ENCODE measurements at places on chromosomes 12 and 14. TPM values are rescaled to one million over a fixed set of nuclear protein-coding genes. Genes with fewer than 3 reads are reported as not detected.

SIX4 gene
- 1.6 TPM for total RNA-seq

GALNT9 gene
- 1.6 TPM for total RNA-seq

FAIM2 gene
- 8.2 TPM for total RNA-seq

REM2 gene
- not detected for total RNA-seq

CNTN1 gene
- total RNA-seq: 0.57 TPM

RTL1 gene
- not detected for total RNA-seq

KIF26A gene
- 6.0 TPM for total RNA-seq

CD27 gene
- total RNA-seq: 0.20 TPM

ANKRD9 gene
- total RNA-seq: 167 TPM

BATF gene
- 0.74 TPM for total RNA-seq

TFCP2 gene
- total RNA-seq: 24.2 TPM

TCL1B gene
- total RNA-seq: not detected

DNA sequence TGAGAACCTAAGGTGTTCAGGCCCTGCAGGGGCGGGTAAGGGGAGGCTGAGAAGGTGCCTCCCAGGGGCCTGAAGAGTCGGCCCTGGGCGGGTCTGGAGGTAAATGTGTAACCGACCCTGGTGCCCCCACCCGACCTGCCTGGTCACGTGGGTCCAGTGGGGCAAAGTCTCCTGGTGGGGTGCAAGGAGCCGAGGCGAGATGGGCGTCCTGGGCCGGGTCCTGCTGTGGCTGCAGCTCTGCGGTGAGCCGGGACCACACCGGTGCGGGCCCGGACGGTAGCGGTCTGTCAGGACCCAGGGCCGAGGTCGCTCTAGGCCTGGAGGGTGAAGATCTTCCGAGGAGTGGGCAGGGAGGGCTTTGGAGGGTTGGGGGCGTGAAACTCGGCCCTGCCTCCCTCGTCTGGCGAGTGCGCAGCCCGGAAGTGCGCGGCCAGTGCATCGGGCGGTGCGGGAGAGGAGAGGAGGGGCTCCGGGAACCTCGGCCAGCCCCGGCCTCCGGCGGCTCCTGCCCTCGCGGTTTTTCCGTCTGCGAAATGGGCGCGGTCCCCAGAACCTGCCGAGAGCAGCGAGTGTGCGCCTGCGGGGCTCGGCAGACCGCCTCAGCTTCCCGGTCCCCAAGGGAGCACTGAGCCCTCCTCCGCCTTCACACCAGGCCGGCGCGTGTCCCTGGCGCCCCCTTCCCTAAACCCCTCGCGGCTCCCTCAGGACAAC, at the start of gene AMN:
Gene AMN (plus strand): TSS at position 174 of the 711 bp plus-strand sequence. CDS start 26 bp downstream, at position 200.
- no peak for DNase-seq

- peak; percentile 82 for DNase-seq
Observed at GRCh38 chr14:90815822-90816662, at the start of gene TTC7B. Gene TTC7B, minus strand, starts transcription at chr14:90816430. Its CDS starts 135 bp downstream, at chr14:90816295.

- no peak for DNase-seq
Observed at GRCh38 chr12:77437206-77437605, 371.8 kb upstream of the E2F7 start.

DNA sequence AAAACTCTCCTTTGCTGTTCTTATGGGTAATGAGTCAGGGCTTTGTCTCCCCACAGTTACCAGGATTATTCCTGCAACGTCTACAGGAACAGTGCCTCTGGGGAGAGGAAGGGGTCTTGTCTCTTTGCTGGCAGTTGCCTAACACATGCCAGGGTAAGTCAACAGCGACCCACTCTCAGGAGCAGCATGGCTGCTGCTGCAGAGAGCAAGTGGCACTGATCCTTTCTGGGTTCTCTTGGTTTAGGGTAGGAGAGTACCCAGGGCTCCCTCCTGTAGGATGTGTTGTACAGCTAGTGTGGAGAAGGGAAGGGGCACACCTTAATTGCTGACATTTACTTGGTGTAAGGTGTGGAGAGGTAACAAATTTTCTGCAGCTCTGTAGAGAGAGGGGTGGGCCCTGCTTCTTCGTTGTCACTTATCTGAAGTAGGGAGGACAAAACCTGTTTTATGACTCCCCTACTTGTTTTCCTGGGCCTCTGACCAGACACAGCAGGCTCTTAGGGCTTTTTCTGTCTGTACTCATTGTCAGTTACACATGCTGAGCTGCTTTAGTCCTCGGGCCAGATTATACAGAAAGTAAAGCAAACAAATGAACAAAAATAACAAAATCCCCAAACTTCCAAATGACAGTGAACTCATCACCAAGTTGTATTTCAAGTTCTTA, 168.2 kb downstream of the ACSS3 start:
- DNase-seq: no peak

GRCh38 chr12:57242691-57243454, 8.1 kb downstream of the STAC3 start:
- DNase-seq: peak; percentile 76

DNA sequence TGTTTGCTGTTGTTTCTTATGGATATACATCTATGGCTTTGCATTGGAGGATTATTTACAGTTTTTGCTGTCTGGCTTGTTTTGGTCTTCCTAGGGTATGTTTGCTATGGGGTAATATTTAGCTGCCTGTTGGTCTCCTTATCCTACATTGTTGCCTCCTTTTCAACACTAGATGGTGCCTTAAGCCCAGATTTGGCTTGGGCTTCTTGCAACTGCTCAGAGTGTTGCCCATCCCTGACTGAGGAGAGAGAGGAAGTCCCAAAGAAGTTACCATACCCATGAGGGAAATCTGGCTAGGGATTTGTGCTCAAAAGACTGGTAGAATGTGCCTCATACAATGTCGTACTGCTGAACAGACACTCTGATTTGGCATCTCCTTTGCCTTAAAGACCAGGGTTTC, 94.6 kb upstream of the MUCL1 start:
- no peak for DNase-seq

DNA sequence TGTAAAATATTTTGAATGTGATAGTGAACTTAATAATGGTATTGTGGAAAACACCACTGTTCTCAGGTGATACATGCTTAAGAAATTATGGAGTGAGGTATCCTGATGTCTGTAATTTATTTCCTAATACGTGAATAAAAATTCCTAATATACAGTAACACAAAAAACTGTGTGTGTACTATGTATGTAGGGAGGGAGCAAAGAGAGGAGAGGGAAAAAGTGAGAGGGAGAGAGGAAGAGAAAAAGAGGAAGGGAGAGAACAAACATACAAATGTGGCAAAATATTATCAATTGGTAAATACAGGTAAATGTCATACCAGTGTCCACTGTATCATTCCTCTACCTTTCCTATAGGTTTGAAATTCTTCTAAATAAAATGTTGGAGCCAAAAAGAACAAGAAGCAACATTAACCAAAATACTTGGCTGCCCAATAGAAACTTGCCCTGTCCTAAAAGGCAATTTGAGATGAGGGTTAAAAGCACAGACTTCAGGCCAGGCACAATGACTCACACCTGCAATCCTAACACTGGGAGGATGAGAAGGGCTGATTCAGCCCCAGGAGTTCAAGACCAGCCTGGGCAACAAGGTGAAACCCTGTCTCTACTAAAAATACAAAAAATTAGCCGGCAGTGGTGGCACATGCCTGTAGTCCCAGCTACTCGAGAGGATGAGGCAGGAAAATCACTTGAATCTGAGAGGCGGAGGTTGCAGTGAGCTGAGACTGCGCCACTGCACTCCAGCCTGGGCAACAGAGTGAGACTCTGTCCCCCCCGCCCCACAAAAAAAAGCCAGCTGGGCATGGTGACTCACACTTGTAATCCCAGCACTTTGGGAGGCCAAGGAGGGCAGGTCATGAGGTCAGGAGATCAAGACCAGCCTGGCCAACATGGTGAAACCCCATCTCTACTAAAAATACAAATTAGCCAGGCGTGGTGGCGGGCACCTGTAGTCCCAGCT, 14.5 kb downstream of the R3HDM2 start:
- DNase-seq: no peak

- DNase-seq: no peak
Observed at GRCh38 chr14:48568688-48569087, 893.3 kb upstream of the MDGA2 start.

DNA sequence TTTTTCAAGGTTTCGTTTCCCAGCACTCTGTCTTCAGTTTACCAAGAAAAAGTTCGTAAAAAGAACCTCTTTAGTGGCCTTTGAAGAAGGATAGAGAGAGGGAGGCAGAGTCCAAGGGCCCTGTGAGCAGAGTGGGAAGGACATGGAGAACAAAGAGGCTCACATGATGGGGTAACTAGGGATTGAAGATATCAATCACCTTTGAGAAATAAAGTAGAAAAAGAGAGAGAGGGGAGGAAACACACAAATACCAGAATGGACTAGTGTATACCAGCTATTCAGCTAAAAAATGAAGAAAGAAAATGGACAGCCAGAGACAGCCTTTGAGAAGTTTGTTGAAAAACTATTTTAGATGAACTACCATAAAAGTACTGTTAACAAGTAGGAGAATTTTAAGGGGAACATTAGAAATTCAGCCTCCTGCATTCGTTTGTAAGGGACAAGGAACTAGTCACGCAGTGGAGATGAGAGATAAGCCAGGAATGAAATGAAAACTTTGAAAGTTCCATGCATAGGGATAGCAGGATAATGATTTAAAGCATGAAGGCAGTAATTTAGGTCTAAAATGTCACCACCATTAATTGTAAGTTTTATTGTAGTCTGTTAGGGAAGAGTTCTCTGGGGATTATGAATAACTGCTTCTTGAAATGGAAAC, 82.1 kb downstream of the SPTSSA start:
- no peak for DNase-seq

DNA sequence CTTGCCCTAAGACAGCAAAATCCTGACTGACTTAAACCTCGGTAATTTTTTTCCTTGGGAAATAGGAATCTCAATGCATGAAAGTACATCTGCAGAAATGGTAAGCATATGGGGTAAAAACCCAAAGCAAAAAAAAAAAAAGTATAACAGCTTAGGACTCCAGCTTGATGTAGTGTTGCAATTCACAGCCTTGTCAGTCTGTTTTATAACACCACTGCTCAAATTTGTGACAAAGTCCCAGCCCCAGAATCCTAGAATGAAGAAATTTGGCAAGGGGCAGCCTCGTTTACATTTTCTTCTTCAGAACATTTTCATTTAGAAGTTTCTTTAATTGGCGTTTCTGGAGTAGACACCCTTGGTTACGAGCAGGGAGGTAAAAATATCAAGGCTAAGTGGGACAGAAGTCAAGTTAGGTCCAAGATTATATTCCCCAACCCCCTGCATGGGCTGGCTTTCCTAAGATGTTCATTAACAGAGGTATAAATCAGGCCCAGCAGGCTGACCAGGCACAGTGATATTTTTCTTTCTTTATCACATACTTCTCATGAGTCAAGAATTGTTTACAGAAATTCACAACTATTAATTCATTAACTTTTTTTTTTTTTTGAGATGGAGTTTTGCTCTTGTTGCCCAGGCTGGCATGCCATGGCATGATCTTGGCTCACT, 424.0 kb downstream of the RMST start:
- no peak for DNase-seq

DNA sequence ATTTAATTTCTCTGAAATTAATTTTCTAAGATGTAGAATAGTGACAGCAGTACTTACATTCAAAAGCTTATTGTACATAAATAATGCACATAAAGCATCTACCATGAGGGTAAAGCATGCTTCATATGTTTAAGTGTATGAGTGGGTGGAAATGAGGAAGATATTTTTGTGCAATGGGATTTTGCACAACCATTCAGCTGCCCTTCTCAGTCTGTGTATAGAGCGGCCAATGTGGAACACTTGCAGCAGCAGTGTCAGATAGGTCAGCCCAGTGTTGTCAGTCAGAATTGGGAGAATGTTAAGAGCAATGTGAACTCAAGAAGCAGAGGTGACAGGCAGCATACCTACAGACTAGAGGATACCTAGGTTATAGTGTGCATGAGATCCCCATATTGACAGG, 72.5 kb upstream of the ATP2B1 start:
- no peak for DNase-seq

- no peak for DNase-seq
Observed at GRCh38 chr12:82600379-82600778, 86.3 kb upstream of the TMTC2 start.

- no peak for DNase-seq
Observed at GRCh38 chr14:64875350-64875749, 4.4 kb downstream of the SPTB start.

GRCh38 chr12:127025545-127025944, 1241.4 kb upstream of the TMEM132C start:
- no peak for DNase-seq

DNA sequence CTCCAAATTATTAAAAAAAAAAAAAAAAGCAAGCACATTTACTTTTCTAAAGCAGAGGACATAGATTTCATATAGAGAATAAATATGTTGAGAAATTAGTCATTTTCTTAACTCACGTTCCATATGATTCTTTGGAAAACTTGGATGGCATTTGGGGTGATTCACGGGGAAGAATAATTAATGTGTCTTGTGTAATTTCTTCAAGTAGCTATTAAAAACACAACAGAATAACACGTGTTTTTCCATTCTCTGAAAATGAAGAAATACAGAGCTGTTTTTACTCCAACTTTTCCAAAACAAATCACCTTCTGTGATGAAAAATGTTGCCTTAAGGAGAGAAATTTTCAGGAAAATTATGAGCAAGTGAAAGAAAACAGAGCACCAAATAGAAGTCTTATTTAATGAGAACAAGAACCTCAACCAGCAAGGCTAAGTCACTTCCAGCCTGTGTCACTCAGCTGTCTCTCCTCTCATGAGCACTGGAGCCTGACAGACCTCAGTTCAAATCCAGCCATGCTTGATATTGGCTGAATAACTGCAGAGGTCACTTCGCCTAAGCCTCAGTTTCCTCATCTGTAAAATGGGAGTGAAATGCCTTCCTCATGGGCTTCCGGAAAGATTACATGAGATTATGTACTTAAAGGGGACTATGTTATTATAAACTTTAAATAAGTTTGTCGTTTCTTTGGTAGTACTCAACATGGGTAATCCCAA, 42.8 kb upstream of the NUAK1 start:
- DNase-seq: no peak

- DNase-seq: no peak
Observed at GRCh38 chr12:108021141-108021540, 107.9 kb upstream of the WSCD2 start.

Measured in left ventricle myocardium superior (tissue), 1 donor.